IMR-90 (cell line): ENCODE measurements at places on chromosomes 13 and 19.

GRCh38 chr13:78443839-78444238, 159.5 kb downstream of the POU4F1 start:
- no peak for DNase-seq

- peak; percentile 43 for DNase-seq
Measured at GRCh38 chr19:46351241-46352041, 4.6 kb downstream of the PPP5C start.

- DNase-seq, result no peak
Measured at GRCh38 chr13:112347986-112348385, 28.2 kb upstream of the SPACA7 start.

- DNase-seq, result no peak
Measured at GRCh38 chr19:34666200-34666957, 10.6 kb downstream of the SCGB2B2 start.
